NCI-H524 (cell line): ENCODE measurements at places on chromosomes 5 and 9.

GRCh38 chr5:135055396-135055795 lies 21.4 kb upstream of the PITX1 start:
- DNase-seq, result no peak

DNA sequence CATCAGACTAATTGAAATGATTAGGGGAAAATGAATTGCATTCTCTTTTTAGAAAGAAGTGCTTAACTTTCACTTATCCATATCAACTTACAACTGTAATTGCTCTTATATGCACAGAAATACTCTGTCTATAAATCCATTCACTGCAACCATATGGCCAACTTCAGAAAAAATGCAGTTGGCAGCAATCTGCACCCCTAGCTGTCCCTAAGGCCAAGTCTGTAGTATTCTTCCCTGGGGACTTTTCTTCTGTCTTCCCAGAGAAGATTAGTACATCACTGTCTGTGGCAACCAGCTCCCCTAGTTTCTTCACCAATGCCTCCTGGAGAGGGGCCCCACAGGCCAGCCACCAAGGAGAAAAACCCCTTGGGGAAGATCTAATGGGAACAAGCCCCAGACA lies 45.4 kb downstream of the ABCA1 start:
- peak; percentile 87 for DNase-seq

- peak; percentile 80 for DNase-seq
These were observed at the start of gene NRG2 for GRCh38 chr5:140042643-140043507. TSS of gene NRG2 (minus strand) at chr5:140043299.

GRCh38 chr5:159098603-159099436 lies 896 bp downstream of the EBF1 start:
- peak; percentile 31 for DNase-seq

DNA sequence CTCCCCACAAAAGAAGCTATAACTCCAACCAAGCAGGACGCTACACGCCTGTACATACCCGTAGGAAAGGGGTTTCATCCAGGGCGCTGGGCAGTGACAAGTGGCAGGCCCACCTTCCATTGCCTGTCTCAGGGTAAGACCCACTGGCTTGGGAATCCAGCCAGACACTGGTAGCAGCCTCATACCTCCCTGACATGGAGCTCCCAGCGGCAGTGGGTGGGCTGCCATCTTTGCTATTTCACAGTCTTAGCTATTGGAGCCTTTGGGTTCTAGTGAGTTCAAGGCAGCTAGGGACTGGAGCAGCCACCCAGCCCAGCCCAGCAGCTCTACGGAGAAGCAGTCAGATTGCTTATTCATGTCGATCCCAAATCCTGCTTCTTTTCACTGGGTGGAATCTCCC lies 3.4 kb upstream of the IFNA10 start:
- no peak for DNase-seq

- DNase-seq, result no peak
These were observed 3.6 kb upstream of the FOXD1 start for GRCh38 chr5:73452215-73452614.

- DNase-seq, result no peak
These were observed 809.4 kb downstream of the PRELID2 start for GRCh38 chr5:145025775-145026174.

GRCh38 chr9:129289131-129289731 lies 111.2 kb upstream of the IER5L start:
- no peak for DNase-seq

DNA sequence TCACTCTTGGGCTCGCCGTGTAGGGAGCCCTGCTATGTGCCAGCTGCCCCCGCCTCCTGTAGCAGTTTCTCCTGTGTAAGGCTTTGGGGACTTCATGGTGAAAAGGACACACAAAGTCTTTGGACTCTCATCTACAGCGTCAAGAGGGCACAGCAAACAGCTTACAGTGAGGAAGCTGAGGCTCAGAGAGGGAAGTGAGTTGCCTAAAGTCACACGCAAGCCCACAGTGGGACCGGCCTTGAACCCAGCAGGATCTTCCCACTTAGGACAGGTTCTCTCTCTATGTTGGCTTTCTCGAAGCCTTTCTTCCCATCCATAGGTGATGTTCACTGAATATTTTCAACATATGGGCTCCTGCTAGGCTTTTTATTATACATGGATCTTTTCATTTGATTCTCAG lies 9.8 kb upstream of the PRRX2 start:
- no peak for DNase-seq

DNA sequence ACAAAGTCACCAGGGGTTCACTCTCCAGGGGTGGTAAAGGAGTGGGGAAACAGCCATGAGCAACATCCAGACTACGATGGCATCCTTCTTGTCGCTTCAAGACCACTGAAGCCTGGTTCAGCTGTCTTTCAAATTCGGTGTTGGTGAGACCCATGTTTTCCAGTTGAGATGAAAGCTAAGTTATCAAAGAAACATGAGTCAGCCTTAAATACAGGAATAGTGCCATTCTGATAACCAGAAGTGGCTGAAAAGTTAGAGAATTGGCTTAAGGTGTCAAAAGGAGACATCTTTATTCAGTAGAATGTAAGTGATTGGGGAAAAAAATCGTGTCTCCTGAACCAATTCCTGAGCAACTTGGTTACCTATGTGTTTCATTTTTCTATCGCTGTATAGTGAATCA lies 7.0 kb upstream of the CARD19 start:
- no peak for DNase-seq

GRCh38 chr9:121696930-121697329 lies 45.5 kb downstream of the DAB2IP start:
- no peak for DNase-seq

DNA sequence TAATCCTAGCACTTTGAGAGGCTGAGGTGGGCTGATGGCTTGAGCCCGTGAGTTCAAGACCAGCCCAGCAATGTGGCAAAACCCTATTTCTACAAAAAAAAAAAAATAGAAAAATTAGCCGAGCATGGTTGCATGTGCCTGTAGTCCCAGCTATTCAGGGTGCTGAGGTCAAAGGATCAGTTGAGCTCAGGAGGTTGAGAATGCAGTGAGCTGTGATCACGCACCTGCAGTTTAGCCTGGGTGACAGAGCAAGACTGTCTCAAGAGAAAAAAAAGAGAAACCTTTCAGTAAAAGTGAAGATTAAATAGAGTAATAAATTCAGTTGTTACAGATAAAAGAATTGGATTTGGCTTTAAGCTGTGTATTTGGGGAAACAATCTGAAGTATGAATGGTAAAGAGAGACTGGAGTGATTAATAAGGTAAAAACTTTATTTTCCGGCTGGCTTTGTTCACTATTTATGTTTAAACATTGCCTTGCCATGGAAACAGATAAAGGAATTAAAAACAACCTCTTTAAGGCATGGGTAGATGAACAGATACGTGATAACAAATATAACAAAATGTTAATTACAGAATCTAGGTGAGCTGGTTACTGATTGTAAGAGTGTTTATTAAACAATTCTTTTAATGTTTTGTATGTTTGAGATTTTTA lies 56.0 kb upstream of the PCAT7 start:
- DNase-seq, result no peak

GRCh38 chr5:16550316-16550952 lies 66.4 kb downstream of the RETREG1 start:
- peak; percentile 47 for DNase-seq

DNA sequence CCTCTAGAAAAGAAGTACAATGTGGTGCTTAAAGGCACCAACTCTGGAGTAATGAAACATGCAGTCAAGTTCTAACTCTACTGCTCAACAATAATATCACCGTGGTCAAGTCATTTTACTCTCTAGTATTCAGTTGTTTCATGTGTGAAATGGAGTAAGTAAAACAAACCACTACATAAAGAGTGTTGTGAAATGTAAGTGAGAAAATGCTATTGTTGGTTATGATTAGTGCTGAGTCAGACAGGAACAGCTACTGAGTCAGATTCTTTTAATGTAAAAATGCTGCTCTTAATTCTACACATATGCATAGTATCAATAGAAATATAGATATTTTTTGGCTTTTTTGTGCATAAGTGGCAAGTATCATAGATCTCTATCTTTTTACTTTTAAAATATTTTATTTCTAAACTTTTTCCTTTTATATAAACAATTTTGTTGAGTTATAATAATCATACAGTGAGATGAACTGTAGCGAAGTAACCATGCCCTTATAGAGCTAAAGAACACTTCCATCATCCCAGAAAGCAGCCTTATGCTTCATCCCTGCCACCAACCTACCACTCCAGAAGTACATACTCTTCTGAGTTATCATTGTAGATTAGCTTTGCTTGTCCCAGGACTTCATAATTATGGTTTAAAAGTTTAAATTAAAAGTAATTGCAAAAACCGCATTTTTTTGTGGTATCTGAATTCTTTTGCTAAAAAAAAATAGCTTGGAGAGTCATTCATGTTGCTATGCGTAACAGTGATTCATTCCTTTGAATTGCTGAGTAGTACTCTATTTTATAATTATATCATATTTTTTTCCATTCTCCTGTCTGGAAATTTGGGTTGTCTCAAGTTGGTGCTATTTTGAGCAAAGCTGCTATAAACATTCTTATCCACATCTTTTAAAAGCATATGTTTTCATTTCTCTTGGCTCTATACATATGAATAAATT lies 548.2 kb upstream of the CLINT1 start:
- no peak for DNase-seq

DNA sequence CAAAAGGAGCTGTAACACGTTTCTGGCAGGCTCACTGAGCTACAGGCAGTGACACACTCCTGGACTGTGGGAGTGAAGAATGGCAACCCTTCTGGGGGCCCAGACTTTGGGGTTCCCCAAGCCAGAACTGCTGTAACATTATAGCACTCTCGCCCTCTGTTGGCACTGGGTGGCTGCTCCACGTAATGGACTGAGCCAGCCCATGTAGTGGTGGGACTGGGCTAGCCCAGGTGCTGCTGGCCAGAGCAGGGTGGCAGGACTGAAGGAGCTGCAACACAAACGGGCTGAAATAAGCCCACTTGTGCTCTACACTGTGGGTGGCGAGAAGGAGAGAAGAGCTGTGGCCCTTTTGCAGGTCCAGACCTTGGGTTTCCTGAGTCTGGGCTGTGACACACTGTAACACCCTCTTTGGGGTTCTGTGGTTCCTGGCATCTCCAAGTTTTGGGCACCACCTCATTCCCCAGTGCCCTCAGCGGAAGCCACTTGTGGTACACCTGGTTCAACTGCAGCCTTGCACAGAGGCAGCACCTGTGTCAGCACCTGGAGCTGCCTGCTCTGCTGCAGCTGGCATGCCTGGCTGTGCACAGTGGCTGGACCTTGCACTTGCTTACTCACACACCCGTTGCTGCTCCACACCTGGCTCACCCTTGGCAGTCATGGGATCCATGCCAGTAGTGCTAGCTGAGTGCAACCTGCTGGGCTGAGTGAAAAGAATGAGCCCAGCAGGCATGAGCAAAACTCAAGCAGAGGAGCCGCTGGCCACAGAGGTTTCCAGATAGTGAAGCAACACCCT lies 95.0 kb upstream of the PRR16 start:
- no peak for DNase-seq

DNA sequence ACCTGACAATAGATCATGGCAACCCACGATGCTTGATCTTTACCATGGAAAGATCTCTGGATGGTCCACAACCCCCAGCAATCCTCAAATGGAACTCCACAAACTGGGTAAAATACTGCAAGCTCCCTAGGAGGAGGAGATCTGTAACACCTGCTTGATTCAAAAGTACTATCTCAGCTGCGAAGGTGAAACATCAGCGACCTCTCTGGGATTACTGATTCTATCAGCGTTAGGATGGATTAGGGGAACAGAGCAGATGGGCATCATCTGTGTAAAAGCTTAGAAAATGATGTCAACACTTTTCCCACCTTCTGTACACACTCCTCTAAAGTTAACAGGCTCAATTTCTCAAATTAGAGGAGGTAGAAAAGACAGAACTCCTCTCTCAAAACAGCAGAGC lies 31.5 kb upstream of the TRPC7 start:
- peak; percentile 88 for DNase-seq

GRCh38 chr9:76817489-76817888 lies 53.3 kb downstream of the PCA3 start:
- no peak for DNase-seq

DNA sequence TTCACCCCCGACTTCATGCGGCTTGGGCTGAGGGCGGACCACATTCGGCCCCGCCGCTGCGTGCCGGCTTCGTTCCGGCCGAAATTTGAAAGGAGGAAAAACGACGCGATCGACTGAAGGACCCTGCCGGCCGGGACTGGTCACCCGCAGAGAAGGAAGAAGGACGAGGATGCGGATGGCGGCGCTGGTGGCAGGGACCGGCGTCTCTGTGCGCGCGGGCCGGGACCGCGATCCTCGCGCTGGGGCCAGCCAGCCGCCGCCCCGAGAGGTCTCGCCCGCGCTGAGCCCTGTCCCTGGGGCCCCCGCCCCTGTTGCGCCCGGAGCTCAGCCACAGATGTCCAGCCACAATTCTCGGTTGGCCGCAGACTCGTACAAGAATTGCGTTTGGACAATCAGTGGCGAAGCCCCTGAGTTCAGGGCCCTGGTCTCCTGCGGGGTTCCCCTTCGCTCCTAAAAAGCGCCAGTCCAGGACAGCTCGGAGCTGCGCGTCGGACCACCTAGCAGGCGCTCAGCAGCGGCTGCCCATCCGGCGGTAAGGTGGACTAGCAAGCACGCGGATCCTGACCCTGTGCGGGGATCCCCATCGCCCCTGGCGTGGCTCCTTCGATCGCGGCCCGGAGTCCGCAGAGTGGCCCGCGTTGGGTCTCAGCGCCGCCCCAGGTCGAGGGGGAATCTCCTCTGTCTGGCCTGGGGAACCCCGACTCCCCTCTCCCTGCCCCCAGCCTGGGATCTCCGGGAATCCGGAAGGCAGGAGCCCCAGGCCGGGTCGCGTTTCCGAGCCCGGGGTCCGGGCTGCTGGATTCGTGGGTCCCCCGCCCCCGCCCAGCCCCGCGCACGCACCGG lies 21.3 kb downstream of the URM1 start:
- DNase-seq, result no peak

DNA sequence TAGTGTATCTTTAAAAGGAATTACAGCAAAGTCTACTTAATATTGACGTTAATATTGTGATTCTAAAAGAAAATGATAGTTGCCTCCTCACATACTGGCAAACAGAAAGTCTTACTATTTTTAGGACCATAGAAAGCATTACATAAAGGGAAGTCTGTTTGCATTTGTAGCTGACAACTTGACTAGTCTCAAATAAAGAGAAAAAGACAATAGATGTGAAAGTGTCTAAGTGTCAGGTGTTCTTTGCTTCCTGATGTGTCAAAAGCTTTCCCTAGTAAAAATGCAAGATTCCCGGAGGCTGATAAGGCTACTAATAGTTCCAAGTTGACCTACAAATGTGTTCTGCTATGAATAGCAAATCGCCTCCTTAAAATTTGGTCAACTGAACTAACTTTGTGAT lies 259.7 kb downstream of the CDH10 start:
- no peak for DNase-seq

- DNase-seq, result no peak
These were observed 65.4 kb downstream of the EGFLAM start for GRCh38 chr5:38323645-38324295.
